Hematopoietic multipotent progenitor cell treated with erythropoietin and hydrocortisone succinate and interleukin-3 and kit ligand, for 6 days (in vitro differentiated cells): ENCODE measurements at places on chromosomes 7 and 10.

DNA sequence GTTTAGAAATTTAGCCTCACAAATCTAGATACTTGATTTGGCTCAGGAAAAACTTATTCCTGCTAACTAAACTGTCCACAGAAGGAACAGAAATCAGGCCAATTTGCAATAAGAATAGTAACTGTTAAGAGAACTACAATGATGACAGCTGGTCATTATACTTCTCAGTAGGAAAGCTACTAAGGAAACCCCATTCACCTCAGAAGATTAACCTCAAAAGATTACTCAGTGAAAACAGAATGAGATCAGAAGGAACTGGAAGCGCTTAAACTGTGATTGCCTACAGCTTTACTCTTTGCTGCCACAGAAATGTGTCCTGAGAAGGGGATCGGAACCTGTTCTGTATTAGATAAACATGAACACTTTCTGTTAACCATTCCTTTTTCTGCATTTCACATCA is 24.3 kb upstream of the DNAJB12 start:
- DNase-seq: no peak

- DNase-seq: no peak
Observed at GRCh38 chr10:57786850-57787750, 480.6 kb downstream of the IPMK start.

GRCh38 chr7:128591705-128592104 is 80.4 kb upstream of the GARIN1A start:
- no peak for DNase-seq

GRCh38 chr7:148912758-148913541 is 28.9 kb upstream of the EZH2 start:
- no peak for DNase-seq
